Activated gamma-delta T cell treated with anti-CD3 and anti-CD28 coated beads, Interleukin-2, amount 50 U/mL, for 16 hours (primary cell): ENCODE measurements at places on chromosomes 4 and X.

DNA sequence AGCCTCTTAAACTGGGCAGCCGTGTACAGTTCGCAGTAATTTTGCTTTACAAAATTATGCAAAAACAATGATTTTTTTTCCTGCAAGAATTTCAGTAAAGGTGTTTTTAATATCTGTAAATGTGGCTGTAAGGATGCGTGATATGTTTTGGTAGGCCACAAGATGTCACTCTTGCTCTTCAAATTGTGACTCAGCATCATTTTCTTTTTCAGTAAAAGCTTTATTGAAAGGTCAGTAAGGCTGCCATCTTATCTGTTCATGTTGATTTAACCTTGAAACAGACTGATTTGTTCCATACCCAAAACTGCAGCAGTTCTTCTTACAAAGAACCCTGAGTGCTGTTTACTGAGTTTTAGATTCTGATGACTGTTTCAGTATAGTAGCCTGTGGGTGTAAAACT lies 39.9 kb downstream of the TXLNG start:
- DNase-seq, result no peak

GRCh38 chr4:127777487-127777886 lies 4.6 kb upstream of the HSPA4L start:
- no peak for DNase-seq

DNA sequence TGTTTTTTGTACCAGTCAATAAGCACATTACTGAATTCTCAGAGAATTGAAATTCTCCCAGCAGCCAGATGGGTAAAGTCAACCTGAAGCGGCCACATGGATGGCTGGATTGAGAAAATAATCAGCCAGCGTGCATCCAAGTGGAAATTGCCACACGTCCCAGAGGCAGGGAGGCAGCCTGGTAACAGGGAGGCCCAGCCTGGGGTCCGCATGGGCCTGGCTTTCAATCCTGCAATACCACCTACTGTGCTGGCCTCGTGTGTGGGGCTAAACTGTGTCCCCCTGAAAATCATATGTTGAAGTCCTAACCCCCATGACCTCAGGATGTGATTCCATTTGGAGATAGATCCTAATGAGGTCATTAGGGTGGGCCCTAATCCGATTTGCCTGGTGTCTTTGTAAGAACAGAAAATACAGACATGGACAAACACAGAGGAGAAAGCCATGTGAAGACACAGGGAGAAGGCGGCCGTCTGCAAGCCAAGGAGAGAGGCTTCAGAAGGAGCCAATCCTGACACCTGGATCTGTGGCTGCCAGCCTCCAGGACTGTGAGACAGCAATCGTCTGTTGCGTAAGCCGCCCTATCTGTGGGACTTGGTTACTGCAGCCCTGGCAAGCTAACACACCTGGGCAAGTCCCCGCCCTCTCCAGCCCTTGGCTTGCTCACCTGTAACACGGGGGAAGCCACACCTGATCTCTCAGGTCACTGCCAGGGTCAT lies 90.3 kb downstream of the JAKMIP1 start:
- DNase-seq, result no peak

DNA sequence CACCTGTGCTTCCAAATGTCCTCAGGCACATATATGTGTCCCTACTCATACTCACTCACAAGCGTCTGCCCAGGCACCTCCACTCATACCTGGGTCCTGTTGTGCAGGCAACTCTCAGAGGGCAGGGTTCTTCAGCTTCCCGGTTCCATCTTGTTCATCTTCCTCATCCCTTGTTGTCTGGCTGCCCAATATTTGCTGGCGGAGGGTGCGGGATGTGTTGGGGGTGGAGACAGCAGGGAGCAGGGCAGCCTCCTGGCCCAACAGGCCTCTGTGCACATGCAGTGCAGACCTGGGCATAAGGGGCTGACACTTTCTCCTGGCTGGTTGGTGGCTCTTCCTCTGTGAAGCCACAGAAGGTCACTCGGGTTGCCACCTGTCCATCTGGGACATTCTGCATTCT lies 32.1 kb downstream of the NBDY start:
- DNase-seq, result no peak

GRCh38 chrX:70190225-70190624 lies 12.9 kb downstream of the DGAT2L6 start:
- DNase-seq, result no peak

DNA sequence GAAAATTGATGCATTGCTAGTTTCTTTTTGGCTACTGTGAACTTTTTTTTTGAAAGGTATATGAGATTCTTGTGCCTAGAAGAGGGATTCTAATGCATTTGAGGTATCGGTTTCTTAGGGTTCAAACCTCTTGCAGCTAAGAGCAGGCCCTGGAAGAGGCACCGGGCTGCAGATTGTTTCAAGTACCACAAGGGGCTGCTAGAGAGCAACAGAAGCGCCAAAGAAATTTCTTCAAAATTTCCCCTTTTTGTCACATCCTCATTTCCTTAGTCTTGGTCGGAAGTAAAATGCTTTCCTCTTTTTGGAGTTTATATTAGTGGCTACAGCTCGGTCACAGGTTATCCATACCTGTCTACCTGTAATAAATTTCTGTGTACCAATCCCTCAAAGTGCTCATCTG lies 89.8 kb downstream of the PDGFRA start:
- DNase-seq, result no peak
